ENCODE measurements at places on chromosomes 1 and 21. TPM values are rescaled to one million over a fixed set of nuclear protein-coding genes. Genes with fewer than 3 reads are reported as not detected.

DNA sequence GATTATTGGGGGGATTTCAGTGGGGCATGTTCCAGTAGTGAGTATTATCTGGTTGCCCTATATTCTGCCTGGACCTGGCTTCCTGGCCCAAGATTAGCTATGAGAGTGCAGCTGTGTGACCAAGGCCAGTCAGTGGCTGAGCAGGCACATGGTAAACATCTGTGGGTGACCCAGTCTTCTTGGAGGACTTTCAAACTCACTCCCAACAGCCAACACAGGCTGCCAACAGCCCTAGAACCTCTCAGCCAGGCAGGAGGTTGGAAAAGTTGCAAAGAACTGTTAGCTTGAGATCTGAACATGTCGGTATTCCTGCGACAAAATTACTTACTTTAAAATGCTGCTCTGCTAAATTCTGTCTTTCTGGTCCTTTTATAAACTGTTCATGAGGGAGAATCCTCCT, 192.4 kb downstream of the TGFBR3 start:
- H3K27me3 ChIP-seq, result no peaks in the 10 kb centered on the region
- H3K36me3 ChIP-seq, result peaks cover 1% of the 10 kb centered on the region
- no peak overlapping the region for H3K4me3 ChIP-seq
- no peak overlapping the region for H3K27ac ChIP-seq
- H3K4me1 ChIP-seq, result peaks cover 9% of the 10 kb centered on the region

- no peaks in the 10 kb centered on the region for H3K36me3 ChIP-seq
- peak; percentile 19 for DNase-seq
- no peaks in the 10 kb centered on the region for H3K27me3 ChIP-seq
- H3K4me3 ChIP-seq, result no peak overlapping the region
- H3K27ac ChIP-seq, result no peak overlapping the region
- H3K4me1 ChIP-seq, result no peaks in the 10 kb centered on the region
Observed at GRCh38 chr1:222950892-222951291, 136.1 kb downstream of the DISP1 start.

DNA sequence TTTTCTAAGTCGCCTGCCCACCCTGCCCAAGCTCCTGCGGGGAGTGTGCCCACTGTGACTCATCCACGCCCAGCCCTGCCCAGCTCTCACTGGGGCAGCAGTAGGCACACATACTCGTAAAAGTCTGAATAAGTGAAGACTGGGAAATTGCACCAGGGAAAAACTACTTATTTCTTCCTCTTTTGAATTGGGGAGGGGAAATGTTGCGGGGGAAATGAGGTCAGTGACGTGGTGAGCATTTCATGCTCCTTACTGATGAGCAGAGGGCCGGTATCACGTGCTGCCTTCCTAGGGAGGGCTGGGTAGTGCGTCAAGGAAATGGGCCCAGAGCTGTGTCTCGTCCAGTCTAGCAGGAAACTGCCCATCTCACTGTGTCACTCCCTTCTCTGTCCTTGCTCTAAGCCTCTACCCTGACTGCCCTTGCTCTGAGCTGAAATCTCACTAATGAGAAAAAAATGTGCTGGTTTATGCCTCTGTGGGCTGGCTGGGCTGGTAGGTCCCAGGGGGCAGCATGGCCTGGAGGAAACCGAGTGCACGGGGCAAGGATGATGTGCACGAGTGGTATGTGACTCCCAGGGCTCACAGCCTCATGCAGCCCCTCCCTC, 13.5 kb upstream of the TNFRSF1B start:
- no peaks in the 10 kb centered on the region for H3K36me3 ChIP-seq
- H3K4me3 ChIP-seq, result no peak overlapping the region
- no peaks in the 10 kb centered on the region for H3K27me3 ChIP-seq
- peaks cover 13% of the 10 kb centered on the region for H3K4me1 ChIP-seq
- peak; percentile 81 for DNase-seq

- no peak overlapping the region for H3K4me3 ChIP-seq
- no peaks in the 10 kb centered on the region for H3K4me1 ChIP-seq
- DNase-seq, result no peak
- no peak overlapping the region for H3K27ac ChIP-seq
Observed at GRCh38 chr1:36212782-36213181, 11.5 kb upstream of the THRAP3 start.

DNA sequence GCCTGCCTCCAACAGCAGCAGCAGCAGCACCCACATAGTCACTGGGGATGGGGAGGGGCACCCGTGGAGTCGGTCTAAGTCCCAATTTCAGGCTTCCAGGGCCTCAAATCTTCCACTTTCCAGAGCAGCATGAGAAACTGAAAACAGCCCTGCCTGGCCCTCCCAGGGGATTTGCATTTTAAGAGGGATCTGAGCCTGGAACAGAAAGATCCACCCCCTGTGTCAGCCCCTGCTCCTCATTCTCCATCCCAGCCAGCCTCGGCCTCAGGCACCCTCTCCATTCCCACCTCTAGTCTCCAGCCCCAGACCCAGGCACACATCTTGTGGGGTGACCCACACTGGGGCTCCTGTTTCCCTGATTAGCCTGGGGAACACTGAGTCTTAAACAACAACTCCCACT, 51.8 kb downstream of the FBXO2 start:
- no peaks in the 10 kb centered on the region for H3K36me3 ChIP-seq
- H3K27ac ChIP-seq, result no peak overlapping the region
- no peaks in the 10 kb centered on the region for H3K27me3 ChIP-seq
- no peak overlapping the region for H3K4me3 ChIP-seq

- H3K4me3 ChIP-seq, result no peak overlapping the region
- no peaks in the 10 kb centered on the region for H3K27me3 ChIP-seq
- H3K27ac ChIP-seq, result no peak overlapping the region
- no peak for DNase-seq
- H3K4me1 ChIP-seq, result peaks cover 3% of the 10 kb centered on the region
Observed at GRCh38 chr1:243786531-243786930, 63.5 kb downstream of the AKT3 start.

- H3K4me1 ChIP-seq, result no peaks in the 10 kb centered on the region
- no peaks in the 10 kb centered on the region for H3K36me3 ChIP-seq
- H3K27me3 ChIP-seq, result no peaks in the 10 kb centered on the region
- no peak for DNase-seq
- no peak overlapping the region for H3K4me3 ChIP-seq
Observed at GRCh38 chr1:35882586-35882944, 444 bp upstream of the AGO1 start.

DNA sequence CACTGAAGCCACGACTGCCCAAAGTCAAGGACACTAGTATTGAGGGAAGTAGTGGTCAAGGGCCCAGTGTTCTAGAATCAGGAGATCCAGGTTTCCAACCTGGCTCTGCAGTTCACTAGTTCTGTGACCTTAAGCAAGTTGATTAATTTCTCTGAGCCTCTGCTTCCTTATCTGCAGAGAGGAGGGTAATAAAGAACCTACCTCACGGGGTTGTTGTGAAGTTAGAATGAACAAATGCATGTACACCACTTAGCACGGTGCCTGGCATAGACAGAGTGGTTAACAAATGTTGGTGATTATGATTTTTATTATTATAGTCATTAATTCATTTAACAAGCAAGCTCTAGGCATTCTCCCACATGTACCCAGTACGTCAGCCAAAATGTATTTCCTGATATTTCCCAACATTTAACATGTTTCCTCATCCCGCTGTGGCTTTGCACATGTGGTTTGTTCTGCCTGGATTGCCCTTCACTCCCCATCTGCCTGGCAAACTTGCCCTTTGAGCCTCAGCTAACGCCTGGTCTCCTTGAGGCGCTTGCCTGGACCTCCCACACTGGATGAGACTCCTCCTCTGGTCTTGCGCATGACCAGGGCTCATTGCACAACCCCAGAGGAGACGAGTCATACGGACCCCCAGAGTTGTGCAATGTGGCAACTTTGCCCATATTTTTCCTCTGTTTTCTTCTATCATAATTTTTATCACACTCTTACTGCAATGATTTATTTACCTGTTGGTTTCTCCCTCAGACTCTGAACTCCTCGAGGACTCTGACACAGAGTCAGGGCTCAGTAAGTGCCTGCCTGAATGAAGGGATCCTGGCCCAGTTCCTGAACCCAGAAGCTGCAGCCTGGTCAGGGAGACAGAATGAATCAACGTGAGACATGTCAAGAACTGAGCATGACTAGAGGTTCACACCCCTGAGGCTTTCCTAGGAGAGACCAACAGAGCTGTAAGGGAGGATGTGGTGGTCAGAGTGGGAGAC, 20.7 kb upstream of the MFSD2A start:
- H3K36me3 ChIP-seq, result no peaks in the 10 kb centered on the region
- peak; percentile 99 for DNase-seq
- peaks cover 2% of the 10 kb centered on the region for H3K4me1 ChIP-seq
- H3K4me3 ChIP-seq, result no peak overlapping the region
- H3K27ac ChIP-seq, result no peak overlapping the region

The KDF1 gene
- total RNA-seq, result not detected

The MORC3 gene
- total RNA-seq, result 48.5 TPM

The LCE5A gene
- total RNA-seq, result not detected

The PLPPR5 gene
- total RNA-seq, result not detected

The FCRL2 gene
- total RNA-seq, result not detected

The KRTAP21-2 gene
- not detected for total RNA-seq
